Activated T-cell treated with anti-CD3 and anti-CD28 coated beads for 24 hours (primary cell): ENCODE measurements at places on chromosomes 2 and 18.

DNA sequence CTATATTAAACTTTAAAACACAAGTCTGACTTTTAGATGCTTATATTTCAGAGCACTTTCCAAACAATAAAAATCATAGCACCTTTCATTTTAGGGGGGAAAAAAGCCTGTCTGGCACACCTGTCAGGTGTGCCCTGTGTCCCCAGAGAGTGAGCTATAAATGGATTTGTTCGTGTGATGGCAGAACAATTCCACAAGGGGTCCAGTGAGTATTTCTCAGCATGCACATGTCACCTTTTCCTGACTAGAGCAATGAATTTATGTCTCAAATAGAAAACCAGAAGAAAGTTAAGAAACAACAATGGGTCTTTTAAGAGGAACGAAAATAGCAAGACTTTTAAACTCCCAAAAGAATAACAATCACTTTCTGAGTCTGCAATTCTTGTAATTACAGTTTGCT, 55.9 kb downstream of the ACVR1C start:
- no peak for DNase-seq

DNA sequence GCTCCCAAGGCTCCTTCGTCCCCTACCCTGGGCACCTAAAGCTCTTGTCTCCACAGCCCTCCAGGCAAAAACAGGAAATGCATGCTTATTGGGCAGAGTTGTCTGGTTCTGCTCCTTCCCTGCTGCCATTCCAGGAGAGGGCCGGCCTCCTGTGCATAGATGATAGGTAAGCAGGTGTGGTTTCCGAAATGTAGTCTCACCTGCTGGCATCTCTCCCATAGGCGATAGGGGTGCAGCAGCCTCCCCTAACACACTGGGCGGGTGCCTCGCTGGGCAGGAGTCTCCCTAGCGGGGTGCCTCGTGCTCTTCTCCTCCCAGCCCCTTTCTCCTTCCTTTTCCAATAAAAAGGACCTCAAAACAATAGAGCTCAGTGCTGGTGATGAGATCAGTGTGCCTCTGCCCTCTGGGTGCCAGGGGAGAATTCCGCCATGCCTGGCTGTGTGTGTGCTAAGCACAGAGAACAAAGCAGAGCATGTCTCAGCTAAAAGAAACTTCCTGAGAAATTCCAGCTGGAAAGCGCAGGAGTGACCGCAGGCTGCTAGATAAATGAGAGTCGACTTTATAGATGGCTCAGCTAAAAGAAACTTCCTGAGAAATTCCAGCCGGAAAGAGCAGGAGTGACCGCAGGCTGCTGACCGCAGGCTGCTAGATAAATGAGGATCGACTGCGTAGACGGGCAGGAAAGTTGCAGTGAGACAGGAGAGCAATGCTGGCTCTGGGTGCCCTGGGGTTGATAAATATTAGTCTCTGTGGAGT, 11.3 kb upstream of the PXDN start:
- no peak for DNase-seq

- DNase-seq = no peak
Measured at GRCh38 chr2:179181002-179181401, 83.6 kb downstream of the SESTD1 start.

- DNase-seq = no peak
Measured at GRCh38 chr2:119536211-119536610, 8.0 kb upstream of the CFAP221 start.

- DNase-seq = no peak
Measured at GRCh38 chr2:19038071-19039015, 320.1 kb downstream of the OSR1 start.

- DNase-seq = no peak
Measured at GRCh38 chr2:44936715-44937687, 4.5 kb upstream of the SIX3 start.

DNA sequence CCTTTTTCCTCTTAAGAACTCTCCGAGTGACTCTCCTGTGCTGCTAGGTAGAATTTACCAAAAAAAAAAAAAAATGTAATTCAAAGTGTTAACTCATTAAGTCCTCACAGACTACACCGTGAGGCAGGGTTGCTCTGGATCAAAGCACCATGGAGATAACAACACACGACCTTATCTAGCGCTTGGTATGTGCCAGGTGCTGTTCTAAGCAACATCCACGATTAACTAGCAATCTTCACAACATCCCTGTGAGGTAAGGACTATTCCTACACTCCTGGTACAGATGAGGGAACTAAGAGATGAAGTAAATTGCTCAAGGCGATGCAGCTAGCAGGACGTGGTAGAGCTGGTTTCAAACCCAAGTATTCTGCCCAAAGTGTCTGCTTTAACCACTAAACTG, 1.8 kb downstream of the MOGAT1 start:
- no peak for DNase-seq

- no peak for DNase-seq
Measured at GRCh38 chr2:12120281-12121150, 374.1 kb downstream of the LPIN1 start.
